ENCODE measurements at places on chromosomes 2 and 18.

DNA sequence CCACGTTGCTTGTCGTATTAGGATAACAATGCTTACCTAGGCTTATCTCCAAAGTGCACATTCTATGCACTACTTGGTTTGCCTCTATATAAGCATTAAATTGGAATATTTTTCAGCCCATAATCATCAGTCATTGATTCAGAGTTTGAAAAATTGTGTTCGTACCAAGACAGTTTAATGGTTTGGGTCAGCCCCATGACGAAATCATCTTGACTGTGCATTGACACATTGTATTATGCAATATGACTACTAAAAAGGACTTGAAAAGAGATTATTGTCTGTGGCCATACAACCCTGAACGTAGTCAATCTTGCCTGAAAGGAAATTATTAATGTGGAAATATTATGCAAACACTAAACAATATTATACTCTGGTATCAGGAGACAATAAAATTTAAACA is 141.3 kb downstream of the EML6 start:
- no peak for DNase-seq

GRCh38 chr2:100888601-100889000 is 68.7 kb downstream of the NPAS2 start:
- DNase-seq: no peak

DNA sequence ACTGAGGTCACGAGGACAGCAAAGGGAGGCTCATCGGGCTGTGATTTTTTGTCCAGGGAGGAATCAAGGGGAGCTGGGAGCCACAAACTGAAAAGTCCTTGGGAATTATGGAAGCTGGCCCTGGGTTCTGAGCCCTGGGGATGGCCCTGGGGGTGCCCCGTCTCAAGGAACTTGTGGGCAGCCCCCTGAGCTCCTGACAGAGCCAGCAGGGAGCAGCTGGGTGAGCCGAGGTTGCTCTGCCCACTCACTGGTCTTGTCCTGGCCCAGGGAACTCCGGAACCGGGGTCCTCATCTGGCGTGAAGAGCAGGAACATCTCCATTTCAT is 61.3 kb upstream of the HDAC4 start:
- DNase-seq: no peak

DNA sequence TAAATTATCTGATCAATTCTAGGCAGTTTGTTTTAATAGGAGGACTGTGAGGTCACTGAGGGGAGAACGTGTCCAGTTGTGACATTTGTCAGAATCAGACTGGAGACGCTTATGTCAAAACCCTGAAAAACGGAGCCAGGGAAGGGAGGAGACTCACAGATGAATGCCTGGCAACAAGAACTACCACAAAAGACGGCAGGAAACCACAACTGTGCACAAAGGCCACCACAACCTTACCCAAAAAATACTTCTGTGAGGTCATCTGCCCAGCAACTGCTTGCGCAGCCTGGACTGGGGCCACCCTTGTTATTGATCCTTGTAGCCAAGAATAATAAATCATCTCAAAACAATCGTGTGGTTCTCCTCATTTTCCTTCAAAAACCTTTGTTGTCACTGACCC is 173.0 kb upstream of the ALKAL2 start:
- DNase-seq: no peak

DNA sequence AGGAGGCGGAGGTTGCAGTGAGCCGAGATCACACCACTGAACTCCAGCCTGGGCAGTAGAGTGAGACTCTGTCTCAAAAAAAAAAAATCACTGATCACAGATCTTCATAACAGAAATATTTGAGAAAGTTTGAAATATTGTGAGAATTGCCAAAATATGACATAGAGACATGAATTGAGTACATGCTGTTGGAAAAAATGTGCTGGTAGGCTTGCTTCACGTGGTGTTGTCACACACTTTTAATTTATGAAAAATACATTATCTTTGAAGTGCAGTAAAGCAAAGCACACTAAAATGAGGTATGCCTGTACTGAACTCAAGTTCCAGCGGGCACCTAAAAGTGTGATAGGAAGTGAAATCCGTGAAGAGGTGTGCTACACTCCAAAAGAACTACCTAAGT is 152.6 kb downstream of the TMEFF2 start:
- no peak for DNase-seq

DNA sequence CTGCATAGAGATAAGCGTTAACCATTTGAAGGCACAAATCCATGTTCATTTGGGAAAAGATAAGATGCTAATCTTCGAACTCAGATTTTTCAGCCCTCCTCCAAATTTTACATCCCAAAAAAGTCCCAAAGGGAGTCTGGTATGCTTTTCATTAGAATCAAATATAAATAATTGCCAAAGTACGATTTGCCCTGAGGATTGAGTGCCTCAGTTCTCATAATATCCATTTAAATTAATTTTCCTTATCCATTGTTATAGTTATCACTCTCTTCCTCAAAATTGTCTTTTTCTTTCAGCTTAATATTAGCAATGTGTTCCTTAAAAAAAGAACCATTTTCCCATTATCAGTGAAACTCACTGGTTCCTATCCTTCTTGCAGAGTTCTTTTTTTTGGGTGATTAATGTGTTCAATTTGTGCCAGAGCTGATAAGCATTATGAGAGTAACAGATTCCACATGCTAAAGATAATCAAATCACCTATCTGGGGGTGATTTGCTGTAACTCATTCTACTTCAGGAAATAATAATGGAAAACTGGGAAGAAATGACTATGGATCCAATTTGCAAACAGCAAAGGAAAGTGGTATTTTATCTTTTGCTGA is 686 bp downstream of the HNMT start:
- no peak for DNase-seq

DNA sequence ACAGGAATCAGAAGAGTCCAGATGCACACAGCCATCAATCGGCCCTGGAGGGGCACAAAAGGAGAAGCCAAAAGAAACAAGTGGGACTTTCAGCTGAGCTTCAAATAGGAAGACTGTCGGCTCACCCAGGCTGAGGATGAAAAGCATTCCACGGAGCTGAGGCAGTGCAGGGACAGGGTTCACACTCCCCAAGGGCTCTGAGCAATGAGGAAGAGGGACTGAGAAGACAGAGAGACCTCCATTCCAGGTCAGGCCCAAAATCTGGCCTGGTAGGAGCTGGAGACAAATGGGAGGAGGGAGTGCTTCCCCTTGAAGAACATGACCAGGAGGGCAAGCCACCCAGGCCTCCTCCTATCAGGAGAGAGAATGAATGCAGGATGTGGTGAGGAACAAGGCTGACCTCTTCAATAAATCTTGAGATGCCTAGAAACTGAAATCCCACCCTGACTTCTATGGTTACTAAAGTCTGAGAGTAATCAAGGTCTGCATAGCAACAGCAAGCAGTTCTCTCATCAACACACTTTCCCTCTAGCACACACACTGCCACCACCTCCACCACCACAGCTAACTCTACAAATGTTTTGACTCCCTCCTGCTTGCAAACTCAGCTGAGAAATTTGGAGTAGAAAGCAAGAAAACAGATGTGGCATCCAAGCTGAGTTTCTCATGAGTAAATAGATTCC is 434.4 kb downstream of the TNS1 start:
- no peak for DNase-seq

DNA sequence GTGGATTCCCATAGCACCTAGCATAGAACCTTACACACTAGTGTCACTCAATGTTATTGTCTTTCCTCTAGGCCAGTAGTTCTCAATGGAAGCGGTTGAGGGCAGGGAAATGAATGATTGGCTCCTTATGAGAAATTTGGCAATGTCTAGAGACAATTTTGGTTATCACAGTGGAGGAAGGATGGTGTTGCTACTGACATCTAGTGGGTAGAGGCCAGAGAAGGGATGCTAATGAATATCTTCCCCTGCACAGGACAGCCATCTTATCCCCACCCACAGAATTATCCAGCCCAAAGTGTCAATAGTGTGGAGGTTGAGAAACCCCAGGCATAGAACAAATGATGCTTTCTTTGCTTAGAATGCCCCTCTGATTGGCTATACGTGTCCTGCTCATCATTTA is 15.8 kb downstream of the C18orf63 start:
- DNase-seq: no peak

DNA sequence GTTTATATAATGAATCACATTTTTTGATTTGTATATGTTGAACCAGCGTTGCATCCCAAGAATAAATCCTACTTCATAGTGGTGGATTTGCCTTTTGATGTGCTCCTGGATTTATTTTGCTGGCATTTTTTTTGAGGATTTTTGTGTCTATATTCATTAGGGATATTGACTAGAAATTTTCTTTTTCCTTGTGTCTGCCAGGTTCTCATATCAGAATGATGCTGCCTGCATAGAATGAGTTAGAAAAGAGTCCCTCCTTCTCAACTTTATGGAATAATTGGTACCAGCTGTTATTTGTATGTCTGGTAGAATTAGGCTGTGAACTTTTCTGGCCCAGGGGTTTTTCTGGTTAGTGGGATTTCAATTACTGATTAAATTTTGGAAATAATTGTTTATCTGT is 457.4 kb upstream of the DSEL start:
- no peak for DNase-seq

- no peak for DNase-seq
These were observed 118.1 kb downstream of the MYO1B start for GRCh38 chr2:191363267-191363666.

- DNase-seq: no peak
These were observed 288.9 kb upstream of the ETAA1 start for GRCh38 chr2:67108231-67108630.

DNA sequence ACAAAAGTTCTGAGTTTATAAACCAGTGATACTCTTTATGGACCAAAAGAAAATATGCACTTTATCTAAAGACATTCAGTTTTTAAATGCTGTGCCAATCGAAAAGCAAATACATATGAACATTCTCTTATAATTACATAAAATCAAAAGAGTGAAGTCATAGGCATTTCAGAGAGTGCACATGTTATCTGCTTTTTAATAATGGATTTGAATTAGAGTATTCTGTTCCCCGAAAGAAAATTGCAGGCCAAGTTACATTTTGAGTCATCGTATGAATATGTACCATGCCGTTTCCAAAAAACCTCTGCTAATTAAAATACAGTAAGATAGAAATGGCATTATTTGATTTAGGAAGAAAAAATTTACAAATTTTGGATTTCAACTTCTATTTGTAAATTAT is 565.7 kb downstream of the ZEB2 start:
- DNase-seq: no peak

DNA sequence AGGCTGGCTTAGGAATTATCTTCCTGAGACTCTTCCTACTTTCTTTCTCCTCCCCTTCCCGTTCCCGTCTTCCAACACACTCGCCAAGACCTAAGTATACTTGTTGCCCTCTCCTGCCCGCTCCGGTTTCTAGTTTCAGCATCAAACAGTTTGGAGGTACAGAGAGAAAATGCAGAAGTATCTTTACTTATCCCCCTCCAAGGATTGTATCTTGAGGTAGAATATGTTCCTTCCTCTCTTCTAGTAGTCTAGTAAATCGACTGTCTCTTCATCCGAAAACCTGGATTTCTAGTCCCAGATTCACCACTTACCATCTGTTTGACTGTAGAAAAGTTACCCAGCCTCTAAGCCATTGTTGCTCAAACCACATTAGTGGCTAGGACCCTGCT is 755 bp downstream of the EIF4E2 start:
- no peak for DNase-seq

- peak; percentile 20 for DNase-seq
These were observed 311.8 kb downstream of the LNPK start for GRCh38 chr2:175690113-175690837.

DNA sequence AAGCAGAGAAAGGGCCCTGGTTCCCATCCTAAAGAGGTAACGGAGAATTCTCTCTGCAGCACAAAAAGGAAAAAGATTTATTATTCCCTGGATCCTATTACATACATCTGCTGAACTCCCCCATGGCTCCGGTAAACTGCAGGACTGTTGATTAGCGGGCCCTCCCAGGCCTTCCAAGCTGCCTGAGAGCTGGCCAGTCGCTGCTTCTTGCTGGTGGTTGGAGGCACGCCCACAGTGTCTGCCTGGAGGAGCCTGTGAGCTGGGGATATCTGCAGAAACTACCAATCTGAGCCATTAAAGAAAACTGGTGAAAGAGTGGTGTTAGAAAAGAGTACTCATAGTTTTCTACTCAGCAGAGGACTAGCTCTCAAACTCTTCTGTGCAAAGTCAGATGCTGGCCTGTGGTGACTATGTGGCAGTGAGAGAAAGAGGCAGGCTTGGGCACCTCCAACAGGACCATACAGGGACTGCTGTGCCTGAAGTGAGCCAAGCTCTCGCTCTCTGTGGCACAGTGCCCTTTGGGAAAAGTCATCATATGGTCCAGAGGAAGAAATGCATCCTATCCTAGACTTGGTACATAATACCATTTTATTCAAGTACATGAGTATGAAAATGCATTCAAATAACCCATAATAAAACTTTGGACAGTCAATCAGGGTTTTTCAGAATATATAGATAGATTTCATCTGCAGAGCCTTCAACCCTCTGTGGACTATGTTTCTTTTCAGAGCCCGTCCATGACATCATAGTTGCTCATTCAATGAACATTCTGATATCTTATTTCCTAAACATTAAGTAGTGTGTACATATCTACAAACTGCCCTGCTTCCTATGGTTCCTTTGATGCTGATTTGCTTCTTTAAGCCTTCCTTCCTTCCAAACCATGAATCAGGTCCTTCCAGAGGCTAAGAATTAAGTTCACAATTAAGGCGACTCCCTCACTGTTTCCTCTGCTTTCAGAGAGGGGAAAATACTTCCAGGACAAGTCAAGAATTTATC is 242.0 kb upstream of the LYPD1 start:
- no peak for DNase-seq

DNA sequence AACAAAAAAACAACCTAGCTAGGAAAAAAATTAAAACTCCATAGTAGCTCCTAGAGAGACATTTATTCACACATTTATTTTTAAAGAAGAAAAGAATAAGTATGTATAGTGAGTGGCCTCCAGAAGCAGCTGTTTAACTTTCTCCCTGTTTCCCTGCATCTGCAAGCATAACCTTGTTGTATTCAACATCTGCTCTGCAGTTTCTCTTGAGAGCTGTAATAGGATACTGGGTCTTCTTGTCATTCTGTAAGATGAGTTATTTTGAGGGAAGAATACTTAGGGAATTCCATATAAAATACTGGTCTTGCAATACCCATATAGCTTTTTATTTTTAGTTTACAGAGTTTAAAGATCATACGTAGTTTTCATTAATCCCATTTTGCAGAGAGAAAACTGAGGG is 246.6 kb downstream of the LRRTM1 start:
- no peak for DNase-seq

DNA sequence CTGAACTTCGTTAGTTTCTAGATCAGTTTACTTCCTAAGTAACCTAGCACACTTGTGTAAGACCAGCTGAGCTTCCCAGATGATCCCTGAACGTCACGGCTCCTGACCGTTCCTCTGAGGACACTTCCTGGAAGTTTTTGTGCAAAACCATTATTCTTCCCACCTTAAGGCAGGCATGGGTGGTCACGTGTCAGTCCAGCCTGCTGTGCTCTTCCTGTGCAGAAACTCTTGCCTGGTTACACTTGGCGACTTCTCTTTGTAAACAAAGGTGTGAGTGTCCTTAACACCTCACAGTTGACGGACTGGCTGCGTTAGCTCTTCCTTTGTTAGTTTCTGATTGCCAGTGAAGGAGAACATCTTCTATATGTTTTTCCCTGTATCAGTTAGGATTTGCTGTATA is 118.3 kb downstream of the SH3RF3 start:
- DNase-seq: no peak

- peak; percentile 40 for DNase-seq
These were observed 17.2 kb downstream of the EPHA4 start for GRCh38 chr2:221554769-221555493.

- no peak for DNase-seq
These were observed 304.4 kb upstream of the HS6ST1 start for GRCh38 chr2:128622955-128623620.

- no peak for DNase-seq
These were observed 156.4 kb downstream of the IKZF2 start for GRCh38 chr2:212994976-212995375.

- DNase-seq: no peak
These were observed 25.9 kb upstream of the LCLAT1 start for GRCh38 chr2:30421026-30421603.

- no peak for DNase-seq
These were observed 773.9 kb upstream of the FAM98A start for GRCh38 chr2:34372967-34373366.

Measured in GM10248 (cell line).